Psoas muscle (tissue), 8 donors: ENCODE measurements at places on chromosomes 2 and 18. TPM values are rescaled to one million over a fixed set of nuclear protein-coding genes. Genes with fewer than 3 reads are reported as not detected.

- no peak for DNase-seq
These were observed 83.7 kb downstream of the TTC32 start for GRCh38 chr2:19818039-19818438.

GRCh38 chr2:175005733-175006264 lies 618 bp upstream of the CHN1 start:
- DNase-seq: no peak

DNA sequence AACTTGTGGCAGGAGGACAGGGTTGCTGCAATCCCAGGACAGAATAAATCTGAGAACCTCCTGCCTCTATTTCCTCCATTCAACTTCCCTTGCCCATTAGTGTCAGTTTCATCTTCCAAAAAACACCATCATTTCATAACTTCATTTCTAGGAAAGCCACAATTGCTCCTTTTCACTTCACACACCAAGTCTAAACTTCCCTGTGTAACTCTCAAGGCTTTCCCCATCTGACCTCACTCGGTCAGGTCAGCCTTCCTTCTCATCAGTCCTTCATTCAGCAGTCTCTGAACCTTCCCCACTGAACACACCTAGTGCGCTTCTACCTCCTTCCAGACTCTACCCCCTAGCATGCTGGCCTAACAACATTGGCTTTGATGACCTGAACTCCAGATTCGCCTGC lies 35.8 kb downstream of the TCF7L1 start:
- no peak for DNase-seq

DNA sequence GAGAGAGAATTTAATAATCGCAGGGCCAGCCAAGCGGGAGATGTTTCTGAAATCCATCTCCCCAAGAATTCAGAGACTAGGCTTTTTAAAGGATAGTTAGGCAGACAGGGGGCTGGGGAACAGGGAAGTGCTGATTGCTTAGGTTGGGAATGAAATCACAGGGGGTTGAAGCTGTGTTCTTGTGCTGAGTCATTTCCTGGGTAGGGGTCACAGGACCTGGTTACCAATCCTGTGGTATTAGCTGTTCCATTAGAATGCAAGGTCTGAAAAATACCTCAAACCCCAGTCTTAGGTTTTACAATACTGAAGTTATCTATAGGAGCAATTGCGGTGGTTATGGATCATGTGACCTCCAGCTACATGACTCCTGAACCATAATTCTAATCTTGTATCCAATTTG lies 4.6 kb downstream of the SP140 start:
- DNase-seq: no peak

Gene BUB1
- 0.17 TPM for total RNA-seq

Gene SALL3
- not detected for total RNA-seq

Gene SGPP2
- 0.06 TPM for total RNA-seq

Gene MYOM1
- total RNA-seq: 388 TPM
